A172 (cell line): ENCODE measurements at places on chromosomes 16 and 17. TPM values are rescaled to one million over a fixed set of nuclear protein-coding genes. Genes with fewer than 3 reads are reported as not detected.

- DNase-seq: no peak
Measured at GRCh38 chr16:87734644-87735043, 31.1 kb downstream of the KLHDC4 start.

Gene TMEM98
- not detected in 2 replicates for total RNA-seq

Gene ZNF200
- total RNA-seq: 14.6 and 17.2 TPM in 2 replicates

GRCh38 chr17:35934760-35935159 is 4.2 kb upstream of the RDM1 start:
- DNase-seq: no peak

DNA sequence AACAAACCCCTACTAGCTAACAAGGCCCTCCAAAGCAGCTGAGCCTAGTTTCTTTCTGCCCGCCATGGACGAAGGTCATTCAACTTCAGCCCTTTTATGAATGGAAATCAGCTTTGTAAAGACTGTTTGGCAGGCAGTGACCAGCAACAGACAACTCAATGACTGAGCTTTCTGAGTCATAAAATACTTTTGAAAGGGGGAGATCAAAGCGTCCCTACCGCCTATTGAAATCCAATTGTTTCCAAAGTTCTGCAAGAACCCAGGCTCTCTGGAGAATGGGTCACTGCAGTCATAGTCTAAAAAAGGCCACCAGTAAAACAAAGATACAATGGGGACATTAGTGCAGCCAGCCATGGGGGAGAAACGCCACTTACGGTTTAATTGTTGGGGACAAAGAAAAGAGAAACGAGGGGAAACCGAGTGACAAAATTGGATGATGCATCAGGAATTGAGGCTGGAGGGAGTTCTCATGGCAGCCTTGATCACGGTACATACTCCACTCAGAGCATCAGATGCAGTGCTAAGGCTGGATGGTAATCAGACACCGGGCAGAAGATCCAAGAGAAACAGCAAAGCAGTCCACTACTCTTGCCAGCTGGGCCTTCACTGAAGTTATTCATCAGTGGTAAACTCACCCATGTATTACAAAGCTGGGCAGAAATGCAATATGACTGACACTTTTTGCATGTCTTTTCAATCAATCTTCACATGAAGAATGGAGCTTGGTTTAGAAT is 9.8 kb downstream of the ADAMTS18 start:
- no peak for DNase-seq

DNA sequence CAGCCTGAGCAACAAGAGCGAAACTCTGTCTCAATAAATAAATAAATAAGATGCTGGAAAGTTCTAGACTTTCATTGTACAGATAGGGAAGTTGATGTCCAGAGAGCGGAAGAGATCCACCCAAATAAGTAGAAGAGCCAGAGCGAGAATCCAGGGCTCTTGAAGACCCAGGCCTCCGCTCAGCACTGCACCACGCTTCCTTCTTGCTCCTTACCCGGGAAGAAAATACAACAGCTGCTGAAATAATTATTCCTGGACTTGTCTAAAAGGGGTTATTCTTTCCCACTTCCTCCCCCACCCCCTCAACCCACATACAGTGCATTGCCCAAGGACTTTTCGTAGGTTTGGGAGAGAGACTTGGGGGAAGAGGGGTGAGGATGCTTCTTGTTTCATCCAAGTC is 26.7 kb downstream of the CDK5RAP3 start:
- DNase-seq: no peak

GRCh38 chr16:59021751-59022150 is 287.6 kb upstream of the GOT2 start:
- DNase-seq: peak; percentile 55

GRCh38 chr16:27481282-27481934 is 68.3 kb downstream of the GTF3C1 start:
- DNase-seq: no peak

DNA sequence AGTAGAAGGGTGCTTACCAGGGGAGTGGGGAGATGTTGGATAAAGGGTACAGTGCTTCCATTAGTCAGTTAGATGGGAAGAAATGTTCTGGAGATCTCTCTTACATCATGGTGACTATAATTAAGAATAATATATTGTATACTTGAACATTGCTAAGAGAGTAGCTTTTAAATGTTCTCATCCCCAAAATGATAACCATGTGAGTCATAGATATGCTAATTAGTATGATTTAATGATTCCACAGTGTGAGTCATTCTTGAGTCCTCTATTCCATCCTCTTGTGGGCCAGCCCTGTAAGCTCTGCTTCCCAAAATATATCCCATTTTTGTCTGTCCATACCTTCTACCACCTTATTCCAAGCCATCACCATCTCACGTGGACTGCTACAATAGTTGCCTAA is 80.6 kb upstream of the CDH11 start:
- DNase-seq: peak; percentile 77

GRCh38 chr17:40378966-40379365 is 14.4 kb upstream of the GJD3 start:
- DNase-seq: no peak

GRCh38 chr17:17603895-17604225 is 12.4 kb upstream of the PEMT start:
- no peak for DNase-seq

Gene SPATA22
- not detected in 2 replicates for total RNA-seq

DNA sequence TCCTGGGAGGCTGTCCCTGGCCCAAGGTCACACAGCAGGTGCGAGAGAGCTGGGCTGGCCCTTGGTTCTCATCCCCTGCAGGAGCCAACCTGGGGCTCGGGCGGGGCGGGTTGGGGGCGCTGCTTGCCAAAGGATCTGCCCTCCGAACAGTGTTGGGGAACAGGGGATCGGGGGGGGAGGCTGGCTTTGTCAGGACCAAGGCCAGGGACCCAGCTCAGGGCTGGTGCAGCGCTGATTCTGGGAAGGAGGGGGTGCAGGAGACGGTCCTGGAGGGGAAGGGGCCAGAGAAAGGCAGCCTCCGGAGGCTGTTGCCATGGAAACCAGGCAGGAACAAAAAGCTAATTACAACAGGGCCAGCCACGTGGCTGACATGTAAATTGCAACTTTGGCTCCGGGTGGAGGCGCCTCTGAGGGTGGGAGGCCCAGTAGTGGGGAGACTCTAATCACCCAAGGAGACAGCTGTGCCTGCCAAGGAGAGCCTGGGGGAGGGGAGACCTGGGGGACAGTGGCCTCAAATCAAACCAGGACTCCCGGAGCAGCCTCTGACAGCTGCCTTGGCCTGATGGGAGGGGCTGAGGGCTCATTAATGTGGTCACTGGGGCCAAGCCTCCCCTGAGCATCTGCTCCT is 1.3 kb downstream of the TUBB3 start:
- DNase-seq: peak; percentile 36
